KBM-7 (cell line): ENCODE measurements at places on chromosomes 1 and 21.

DNA sequence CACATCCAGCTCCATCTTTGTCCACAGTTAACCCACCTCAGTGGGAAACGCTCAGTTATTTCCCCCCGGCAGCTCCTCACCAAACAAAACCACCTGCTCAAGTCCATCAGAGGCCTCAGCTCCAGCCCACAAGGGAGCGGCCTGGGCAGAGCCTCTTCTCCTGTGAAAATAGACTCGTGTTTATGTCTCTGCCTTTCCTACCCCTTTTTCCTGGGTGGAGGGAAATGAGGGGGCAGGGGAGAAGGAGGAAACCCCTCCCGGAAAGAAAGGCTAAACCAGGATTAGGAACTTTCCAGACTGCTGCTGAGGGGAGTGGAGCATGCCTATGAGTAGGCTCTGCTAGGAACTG is 81.6 kb downstream of the PAX7 start:
- DNase-seq, result no peak

DNA sequence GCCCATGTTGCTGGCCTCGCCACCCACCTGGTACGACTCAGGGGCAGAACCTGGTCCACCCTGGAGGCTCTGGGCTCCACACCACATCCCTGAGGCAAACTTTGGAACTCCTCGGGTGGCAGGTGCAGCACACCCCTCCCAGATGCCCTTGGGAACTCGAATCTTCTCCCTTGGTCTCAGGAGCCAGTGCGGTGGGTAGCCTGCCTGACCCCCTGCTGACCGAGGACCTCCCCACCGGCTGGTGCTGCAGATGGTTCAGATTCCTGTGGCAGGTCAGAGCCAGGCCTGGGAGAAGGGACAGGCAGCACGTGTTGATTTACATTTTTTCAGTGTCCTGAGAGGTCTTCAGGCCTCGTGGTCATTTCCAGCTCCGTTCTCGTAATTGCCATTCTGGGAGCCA is 6.3 kb upstream of the CFAP410 start:
- no peak for DNase-seq

DNA sequence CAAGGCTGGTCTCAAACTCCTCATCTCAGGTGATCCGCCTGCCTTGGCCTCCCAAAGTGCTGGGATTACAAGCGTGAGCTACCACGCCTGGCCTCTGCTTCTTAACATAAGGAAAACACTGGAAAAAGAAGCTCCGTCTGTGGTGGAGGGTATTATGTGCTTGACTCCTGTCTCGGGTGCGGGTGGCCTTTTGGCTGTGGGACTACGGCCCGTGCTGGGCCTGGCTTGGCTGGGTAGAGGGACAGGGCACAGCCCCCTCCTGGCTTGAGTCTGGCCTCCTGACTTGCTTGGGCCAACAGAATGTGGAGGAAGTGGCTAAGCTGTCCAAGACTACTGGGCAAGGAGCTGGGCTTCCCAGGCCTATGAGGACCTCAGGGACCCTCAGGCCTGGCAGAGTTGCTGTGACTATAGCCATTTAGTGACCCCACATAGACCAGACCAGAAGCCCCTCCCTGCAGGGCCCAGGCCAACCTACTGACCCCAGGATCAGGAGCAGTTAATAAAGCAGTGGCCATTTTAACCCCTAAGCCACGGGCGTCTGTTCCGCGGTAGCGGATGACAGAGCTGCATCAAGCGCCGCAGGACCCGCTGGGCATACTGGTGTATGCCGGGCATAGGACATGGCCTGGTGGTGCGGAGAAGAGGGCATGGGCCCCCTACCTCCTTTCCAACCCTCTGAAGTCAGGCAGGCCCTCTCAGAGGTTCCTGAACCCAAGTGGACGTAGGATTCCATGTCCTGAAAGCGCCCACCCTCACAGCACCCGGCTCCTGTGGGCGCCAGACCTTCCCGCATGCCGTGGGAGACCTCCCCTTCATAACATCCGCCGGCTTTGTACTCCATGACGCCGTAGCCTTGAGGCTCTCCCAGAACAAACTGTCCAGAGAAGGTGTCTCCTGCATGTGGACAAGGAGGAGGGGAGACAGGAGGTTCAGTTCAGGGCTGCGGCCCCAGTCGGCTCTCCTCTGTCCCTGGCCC is 4.4 kb downstream of the MORN1 start:
- DNase-seq, result no peak

DNA sequence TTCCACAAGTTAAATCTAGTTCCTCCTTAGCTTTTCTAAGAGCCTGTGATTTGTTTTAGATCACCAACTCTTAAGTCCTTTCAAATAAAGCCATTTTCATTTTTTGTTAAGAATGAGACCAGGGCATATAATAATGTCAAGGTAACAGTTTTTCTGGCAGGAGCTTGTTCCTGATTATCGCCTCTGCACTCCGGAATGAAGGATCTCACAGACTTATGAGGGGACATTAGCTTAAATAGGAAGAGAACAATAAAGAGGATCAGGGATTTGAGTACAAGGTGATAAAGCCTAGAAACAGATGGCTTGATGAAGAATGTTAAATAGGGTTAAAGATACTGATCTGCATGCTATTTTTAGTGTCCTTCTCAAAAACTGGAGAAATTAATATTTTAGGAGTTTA is 13.6 kb upstream of the OTUD7B start:
- no peak for DNase-seq

DNA sequence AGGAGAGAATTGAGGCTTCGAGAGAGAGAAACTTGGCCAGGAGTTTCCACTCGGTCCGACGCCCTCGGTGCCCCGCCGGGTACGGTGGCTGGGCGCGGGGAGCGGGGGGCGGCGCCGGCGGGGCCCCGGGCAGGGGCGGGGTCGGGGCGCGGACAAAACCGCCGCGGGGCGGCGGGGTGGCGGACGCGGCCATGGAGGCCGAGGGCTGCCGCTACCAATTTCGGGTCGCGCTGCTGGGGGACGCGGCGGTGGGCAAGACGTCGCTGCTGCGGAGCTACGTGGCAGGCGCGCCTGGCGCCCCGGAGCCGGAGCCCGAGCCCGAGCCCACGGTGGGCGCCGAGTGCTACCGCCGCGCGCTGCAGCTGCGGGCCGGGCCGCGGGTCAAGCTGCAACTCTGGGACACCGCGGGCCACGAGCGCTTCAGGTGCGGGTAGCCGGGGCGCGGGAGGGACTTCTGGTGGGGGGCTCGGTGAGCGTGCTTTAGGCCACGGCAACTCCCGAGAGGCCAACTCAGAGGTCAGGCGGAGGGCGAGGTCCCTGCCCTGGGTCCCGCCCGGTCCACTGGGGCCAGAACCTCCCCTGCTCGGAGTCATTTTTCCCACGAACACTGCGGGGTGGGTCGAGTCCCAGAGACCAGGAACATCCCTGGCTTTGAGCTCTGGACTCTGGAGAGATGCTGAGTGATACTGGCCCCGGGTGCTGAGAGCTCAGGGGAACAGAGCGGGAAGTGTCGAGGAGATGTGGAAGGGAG is 431 bp downstream of the RAB42 start:
- peak; percentile 9 for DNase-seq
